ENCODE measurements at places on chromosomes 5 and 9.
A peak's percentile ranks its signal among the peaks of the same experiment; 100 is the strongest.

- DNase-seq = peak; percentile 56
Observed at GRCh38 chr5:141846031-141846430, 32.2 kb downstream of the PCDH1 start.

DNA sequence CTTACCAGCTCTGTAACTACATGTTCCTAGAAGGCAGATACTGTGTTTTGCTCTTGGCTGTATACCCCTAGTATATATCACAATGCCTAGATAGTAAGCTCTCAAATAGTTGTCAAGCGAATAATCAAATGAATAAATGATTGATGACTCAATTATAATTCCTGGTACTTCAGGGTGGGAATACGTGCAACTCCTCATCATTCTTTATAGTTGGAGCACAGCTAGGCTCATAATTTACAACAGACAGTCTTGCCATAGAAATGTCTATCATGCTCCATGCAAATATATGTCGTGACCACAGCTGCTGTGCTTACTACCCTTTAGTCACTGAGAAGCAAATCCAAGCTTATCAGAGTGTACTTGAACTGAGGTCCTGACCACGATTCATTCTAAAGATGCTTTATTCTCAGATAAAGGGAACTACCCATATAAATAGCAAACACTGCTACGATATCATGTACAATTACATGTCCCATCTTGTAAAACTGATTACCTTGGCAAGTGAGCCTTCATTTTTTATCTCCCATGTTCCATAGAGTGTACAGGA lies 52.1 kb downstream of the STRBP start:
- no peak for DNase-seq

DNA sequence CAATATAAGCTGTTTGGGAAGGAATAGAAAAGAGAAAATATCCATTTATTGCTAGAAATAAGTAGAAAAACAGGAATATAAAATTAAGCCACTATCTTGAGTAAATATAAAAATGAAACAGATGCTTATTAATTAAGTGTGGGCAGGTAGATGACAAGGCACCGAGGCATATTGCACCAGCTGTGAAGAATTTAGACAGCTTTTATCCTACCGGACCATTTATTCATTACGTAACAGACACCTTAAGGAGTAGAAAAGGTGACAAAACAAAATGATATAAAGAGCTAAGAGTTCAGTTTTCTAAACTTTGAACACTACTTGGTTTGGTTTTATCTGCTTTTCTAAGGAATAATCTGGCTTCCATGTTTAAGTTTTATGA lies 404.1 kb downstream of the PTPRD start:
- DNase-seq = no peak

GRCh38 chr9:19252174-19252884 lies 21.8 kb downstream of the DENND4C start:
- no peak for DNase-seq

All from neuronal stem cell (in vitro differentiated cells).